NCI-H2029 treated with DMSO at 0.1 percent for 48 hours (cell line): ENCODE measurements at places on chromosomes 6 and 20.

- DNase-seq = no peak
Measured at GRCh38 chr6:154605178-154605881, 94.8 kb upstream of the CNKSR3 start.

DNA sequence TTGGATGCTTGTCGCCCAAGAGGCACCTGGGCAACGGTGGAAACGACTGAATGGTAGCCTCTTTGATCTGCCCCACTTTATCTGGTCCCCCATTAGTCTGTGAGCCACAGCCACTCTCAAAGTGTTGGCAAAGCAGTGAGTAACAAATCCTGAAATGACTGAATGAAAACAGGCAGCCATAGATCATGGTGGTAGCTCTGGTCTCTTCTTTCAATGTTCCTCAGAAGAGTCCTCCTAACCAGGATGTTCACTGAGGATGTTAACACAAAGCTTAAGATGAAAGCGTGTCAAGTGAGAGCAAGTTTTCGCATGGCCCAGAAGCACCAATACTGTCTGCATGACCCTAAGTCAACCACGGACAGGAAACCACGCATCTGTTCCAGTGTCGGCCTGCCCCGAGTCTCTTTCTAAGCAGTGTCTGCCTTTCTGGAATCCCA is 107.3 kb downstream of the IRF4 start:
- DNase-seq = no peak

DNA sequence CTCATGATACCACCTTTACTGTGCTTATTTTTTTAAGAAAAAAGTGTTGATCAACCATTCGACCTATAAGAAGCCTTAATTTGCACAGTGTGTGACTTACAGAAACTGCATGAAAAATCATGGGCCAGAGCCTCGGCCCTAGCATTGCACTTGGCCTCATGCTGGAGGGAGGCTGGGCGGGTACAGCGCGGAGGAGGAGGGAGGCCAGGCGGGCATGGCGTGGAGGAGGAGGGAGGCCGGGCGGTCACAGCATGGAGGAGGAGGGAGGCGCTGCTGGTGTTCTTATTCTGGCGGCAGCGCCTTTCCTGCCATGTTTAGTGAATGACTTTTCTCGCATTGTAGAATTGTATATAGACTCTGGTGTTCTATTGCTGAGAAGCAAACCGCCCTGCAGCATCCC is 15.6 kb upstream of the SLC22A1 start:
- DNase-seq = no peak

- DNase-seq = no peak
Measured at GRCh38 chr6:106782536-106783285, 153.3 kb downstream of the QRSL1 start.

DNA sequence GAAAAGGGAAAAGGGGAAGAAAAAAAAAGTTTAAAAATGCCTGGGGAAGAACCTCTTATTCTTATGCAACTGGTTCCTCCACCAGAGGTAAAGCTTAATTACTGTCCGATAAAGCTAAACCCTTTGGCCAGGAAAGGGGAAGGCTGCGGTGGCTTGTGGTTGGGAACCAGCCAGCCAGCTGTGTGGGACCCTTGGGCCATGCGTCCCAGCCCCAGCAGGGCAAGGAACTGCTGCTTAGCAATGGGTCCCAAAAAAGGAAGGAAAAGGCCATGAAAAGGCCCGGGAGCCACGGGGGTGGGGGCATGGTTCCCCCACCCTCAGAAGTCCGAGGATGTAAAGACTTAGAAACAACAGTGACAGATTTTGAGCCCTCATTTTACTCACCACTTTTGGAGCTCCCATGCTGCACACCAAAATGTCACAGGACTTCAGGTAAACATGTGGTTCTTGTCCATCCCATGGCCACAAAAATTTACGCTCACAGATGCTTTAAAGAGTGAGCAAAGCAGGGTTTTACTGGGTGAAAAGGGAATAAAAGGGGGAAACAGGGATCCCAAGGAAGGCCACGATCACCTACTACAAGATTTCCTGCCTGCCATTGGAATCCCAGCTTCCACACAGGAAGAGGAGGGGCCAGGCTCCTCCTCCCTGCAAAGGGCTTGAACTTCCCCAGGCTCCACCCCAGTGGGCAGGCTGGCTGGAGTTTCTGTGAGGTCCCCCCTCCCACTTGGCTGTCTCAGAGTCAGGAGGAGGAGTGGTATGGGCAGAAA is 1234.7 kb upstream of the GJE1 start:
- DNase-seq = no peak

DNA sequence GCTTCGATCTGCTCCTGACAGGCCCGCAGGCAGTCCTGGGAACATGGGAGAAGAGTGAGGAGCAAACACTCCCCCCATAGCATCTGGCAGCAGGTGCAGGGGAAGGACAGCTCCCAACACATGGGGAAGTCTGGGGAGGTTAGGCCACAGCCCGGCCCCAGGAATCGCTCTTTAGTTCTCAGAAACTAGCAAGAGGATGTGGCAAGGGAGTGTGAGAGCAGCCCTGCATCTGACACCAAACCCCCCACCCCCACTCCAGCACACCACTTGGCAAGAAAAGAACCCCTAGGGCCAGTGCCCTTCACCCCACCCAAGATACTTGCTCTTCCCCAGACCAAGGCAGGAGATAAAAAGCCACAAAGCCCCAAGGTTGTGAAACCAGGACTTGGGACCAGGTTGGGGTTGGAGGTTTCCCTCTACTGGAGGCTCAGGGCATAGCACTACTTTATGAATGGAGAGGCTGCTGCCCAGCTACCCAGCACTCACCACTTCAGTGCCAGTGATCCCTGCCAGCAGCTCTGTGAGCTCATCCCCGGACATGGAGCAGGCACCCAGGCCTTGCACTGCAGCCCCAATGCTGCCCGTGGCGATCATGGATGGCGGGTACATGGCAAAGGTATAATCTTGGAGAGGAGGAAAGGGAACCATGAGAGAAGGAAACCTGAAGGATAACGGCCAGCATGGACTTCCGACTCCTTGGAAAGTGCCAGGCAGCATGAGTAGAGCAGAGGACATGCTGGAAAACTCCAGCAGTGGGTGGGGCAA is 5.4 kb downstream of the CCND3 start:
- peak; percentile 48 for DNase-seq

GRCh38 chr20:9395971-9396370 is 118.4 kb upstream of the LAMP5 start:
- no peak for DNase-seq

GRCh38 chr6:31588871-31589650 is 3.0 kb downstream of the LST1 start:
- DNase-seq = no peak

DNA sequence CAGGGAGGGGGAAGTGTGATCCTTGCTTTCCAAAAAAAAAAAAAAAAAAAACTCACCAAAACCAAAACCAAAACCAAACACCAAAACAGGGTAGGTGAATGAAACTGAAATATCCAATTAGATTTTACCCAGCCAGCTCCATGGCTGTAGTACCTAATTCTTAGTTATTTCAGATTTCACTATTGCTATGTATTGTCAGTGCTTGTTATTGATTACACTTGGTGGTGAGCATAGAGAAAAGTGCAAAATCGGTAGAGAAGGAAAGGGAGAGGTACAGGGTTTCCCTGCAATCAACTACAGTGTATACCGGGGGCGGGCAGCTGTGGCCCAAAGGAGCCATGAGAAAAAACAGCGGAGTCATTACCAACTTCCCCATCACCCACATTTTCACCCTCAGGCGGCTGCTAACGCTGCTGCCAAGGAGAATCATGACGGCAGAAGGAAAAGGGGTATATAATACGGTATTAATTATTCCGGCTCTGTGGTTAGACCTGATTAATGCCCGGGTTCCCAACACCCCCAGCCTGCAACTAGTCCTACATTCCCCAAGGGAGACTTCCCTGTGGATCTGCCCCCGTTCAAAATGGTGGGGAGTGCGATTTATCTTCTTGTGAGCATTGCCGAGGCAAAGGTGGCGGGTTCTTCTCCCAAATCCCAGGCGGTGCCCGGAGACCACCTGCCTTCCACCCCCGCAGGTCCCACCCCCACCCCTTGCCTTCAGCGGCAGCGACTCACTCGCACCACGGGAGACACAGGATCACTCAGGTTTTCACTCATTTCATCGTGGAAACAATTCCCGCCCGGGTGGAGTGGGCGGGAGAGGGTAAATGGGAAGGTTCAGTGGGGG is at the start of gene C6orf62:
Gene C6orf62 (minus strand): TSS at position 30 of the 847 bp plus-strand sequence. CDS start 486 bp downstream, outside the sequence.
- no peak for DNase-seq

DNA sequence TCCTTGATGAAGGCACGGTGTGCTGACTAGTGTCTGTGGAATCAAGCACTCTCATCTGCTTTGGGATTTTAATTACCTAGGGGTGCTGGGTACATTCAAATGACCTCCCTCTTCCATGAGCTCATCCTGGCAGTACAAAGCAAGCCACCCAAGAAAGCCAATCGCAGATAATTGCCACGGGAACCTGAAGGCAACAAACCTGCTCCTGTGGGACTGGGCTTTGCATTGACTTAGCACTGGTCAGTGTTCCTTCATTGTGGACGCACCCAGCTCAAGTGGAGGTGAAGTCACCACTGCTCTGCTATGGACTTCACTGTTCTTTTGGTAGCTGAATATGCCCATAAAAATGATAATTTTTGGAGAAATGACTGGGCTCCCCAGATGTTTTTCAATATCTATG is 261.6 kb upstream of the FERMT1 start:
- DNase-seq = no peak

- DNase-seq = peak; percentile 73
Measured at GRCh38 chr20:16761305-16761829, 13.2 kb downstream of the OTOR start.

DNA sequence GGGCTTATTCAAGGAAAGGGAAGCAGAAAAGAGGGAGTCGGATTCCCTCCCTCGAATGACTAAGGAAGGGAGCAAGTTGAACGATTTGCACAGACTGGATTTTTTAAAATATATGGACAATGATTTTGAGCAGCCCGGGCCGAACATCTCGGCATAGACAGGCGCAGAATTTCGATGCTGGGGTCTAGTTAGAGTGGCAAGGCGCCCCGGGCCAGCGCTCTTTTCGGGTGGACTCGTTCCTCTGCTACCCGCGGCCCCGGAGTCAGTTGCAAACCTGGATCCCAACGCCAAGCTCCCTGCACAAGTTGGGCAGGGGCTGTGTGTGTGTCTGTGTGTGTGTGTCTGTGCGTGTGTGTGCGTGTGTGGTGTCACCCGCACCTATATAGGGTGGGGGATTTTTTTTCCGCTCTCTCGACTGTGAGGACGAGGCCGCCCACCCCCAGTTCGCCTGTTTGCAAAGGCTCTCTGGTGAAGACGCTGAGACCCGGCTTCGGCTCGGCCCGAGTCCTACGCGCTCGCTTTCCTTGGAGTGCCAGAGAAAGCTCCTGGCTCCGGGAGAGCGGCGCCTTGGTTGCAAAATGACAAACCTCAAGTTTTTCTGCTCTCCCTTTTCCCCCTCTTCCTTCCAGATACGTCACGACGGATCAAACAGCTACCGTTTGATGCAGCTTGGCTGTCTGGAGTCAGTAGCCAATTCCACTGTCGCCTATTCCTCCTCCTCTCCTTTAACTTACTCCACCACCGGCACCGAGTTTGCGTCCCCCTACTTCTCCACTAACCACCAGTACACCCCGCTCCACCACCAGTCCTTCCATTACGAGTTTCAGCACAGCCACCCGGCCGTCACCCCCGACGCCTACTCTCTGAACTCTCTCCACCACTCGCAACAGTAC is 1.4 kb downstream of the TFAP2D start:
- no peak for DNase-seq

DNA sequence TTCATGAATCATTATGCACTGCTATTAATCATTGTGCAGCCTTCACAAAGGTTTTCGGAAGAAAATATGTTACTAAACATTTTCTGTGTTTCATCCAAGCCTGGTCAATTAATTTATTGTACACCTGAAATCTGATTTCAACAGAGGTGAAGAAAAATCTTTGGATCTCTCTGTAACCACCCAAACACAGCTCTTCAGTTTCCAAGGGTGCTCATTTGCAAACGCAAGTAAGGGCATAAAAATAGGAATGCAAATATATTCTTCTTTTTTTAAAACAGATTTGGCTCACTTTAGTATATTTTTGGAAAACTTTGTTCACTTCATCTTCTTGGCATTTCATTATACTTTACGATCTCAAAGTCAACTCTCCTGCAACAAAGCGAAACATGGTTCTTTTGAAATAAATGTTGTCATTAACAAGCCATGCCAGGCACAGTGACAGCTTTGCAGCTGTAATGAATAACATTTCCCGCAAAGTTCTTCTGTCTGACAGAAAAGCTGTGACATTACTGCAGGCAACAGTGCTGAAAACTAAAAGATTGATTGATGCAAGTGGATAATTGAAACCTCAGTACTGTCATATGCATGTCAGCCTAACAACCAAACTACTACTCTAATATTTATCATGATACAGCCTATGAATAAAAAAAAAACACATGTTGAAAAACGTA is 348.3 kb downstream of the FRK start:
- DNase-seq = no peak

DNA sequence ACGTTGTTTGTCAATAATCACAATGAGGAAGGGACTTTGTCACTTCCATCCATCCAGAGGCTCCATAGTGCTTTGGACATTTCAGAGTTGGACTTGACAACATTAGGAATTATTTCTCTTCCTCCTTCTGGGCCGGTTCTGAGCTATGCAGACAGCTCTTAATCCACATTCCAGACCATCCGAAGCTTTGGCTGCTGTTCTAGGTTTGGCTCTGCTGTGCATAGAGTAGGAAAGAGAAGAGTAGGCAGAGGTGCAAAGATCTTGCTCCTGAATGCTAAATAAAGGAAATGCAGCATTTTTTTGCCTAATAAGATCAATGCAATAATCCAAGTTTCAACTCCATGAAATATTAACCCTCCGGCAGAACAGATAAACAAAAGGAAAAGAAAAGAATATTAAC is 251.8 kb upstream of the PRND start:
- no peak for DNase-seq

DNA sequence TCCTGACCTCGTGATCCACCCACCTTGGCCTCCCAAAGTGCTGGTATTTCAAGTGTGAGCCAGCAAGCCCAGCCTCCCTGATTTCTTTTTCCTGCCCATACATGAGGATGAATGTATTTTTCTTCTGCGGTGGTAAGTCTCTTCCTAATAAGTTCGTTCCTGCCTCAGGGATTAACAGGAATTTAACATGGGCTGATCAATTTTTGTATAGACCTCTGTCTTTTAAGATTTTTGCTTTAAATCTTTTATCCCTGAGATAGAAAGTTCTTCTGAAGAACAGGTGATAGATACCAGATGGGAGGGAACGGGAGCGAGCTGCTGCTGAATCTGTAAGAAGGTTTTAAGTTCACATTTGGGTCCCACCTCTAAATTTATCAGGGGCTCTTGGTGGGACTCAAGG is 7.0 kb upstream of the ZNFX1 start:
- no peak for DNase-seq

GRCh38 chr6:136445063-136445462 is 105.2 kb downstream of the MAP7 start:
- DNase-seq = no peak

GRCh38 chr6:93017213-93017612 is 402.1 kb downstream of the EPHA7 start:
- no peak for DNase-seq

- DNase-seq = no peak
Measured at GRCh38 chr6:137277971-137278637, 58.9 kb upstream of the IFNGR1 start.

- no peak for DNase-seq
Measured at GRCh38 chr6:24740861-24741260, 21.9 kb upstream of the C6orf62 start.

- no peak for DNase-seq
Measured at GRCh38 chr6:137363805-137364138, 130.4 kb downstream of the OLIG3 start.
